ENCODE measurements at places on chromosomes 2 and 18. TPM values are rescaled to one million over a fixed set of nuclear protein-coding genes. Genes with fewer than 3 reads are reported as not detected.
A peak's percentile ranks its signal among the peaks of the same experiment; 100 is the strongest.

GRCh38 chr18:48893608-48894600, 56.9 kb downstream of the SMAD7 start:
- H3K4me3 ChIP-seq, result no peak overlapping the region
- no peaks in the 10 kb centered on the region for H3K36me3 ChIP-seq
- DNase-seq, result no peak
- H3K27ac ChIP-seq, result no peak overlapping the region

- H3K27ac ChIP-seq, result no peak overlapping the region
- H3K4me3 ChIP-seq, result no peak overlapping the region
- no peaks in the 10 kb centered on the region for H3K4me1 ChIP-seq
- H3K27me3 ChIP-seq, result peaks cover 9% of the 10 kb centered on the region
- H3K36me3 ChIP-seq, result no peaks in the 10 kb centered on the region
These were observed 14.8 kb downstream of the TWIST2 start for GRCh38 chr2:238862701-238863100.

DNA sequence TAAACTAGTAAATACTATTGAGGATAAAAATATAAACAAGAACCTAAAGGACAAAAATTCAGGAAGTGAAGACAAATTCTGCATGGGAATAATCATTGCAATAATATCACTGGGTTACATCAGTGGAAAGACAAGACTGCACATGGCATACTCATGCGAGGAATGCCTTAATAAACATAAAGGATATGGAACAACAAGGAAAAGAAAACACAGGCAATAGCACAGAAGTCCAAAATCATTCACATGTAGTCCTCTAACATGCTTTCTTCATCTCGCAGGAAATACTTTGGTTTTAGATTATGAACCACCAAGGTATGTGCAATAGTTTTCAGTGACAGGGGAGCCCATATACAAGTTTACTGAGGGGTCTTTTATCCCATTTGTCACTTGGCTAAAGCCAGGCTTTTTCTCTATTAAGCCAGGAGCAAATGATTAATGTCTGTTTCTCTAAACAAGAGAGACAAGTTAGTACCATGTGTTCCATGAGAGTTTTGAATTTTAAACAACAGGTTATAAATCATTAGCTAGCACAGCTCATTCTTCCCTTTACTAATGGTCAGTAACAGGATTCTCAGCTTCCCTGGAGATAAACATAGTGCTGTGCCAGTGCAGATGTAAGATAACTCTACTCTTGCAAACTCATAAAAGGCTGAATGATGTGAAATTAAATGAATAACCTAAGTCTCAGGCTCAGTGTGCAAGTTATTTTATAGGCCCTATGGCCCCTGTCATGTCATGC, 353.6 kb upstream of the FSIP2 start:
- no peak overlapping the region for H3K4me3 ChIP-seq
- DNase-seq, result no peak
- H3K27ac ChIP-seq, result no peak overlapping the region
- H3K27me3 ChIP-seq, result no peaks in the 10 kb centered on the region
- no peaks in the 10 kb centered on the region for H3K36me3 ChIP-seq

DNA sequence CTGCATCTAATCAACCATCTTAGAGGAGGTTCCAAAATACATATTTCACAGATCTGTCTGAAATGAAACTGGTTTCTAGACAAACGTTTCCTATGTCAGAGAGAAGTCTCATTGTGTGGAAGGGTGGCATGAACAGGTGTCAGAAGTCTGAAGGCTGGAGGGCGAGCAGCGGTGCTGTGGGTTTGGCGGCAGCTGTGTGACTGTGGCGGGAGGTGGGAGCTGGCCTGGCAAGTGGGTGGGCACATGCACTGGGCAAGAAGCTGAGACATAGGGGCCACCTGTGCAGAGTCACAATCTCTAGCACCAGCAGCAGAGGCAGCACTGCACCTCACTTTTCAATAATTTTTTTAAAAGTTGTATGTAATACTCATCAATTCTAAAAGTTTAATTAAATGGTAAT, 346.3 kb downstream of the DSC3 start:
- H3K27ac ChIP-seq, result no peak overlapping the region
- H3K4me3 ChIP-seq, result no peak overlapping the region
- H3K4me1 ChIP-seq, result no peaks in the 10 kb centered on the region
- no peaks in the 10 kb centered on the region for H3K27me3 ChIP-seq

DNA sequence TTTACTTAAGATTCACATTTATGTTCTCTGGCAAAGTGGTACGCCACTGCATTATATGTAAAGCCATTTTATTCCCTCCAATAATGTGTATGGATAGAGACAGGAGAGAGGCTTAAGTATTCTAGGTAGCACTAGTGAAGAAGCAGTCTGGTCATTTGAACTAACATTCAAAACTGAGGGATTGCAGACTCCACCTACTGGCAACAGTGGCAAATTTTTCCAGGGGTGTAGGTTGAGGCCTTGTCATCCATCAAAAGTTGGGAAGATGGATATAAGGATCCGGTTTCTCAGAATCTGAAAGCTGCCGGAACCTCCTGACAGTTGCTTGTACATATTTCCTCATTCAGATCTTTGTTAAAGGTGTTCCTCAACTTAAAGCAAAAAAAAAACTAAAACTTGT, 465.5 kb upstream of the FSHR start:
- H3K27me3 ChIP-seq, result no peaks in the 10 kb centered on the region
- H3K27ac ChIP-seq, result no peak overlapping the region
- no peak for DNase-seq
- H3K4me1 ChIP-seq, result no peaks in the 10 kb centered on the region
- H3K36me3 ChIP-seq, result no peaks in the 10 kb centered on the region
- no peak overlapping the region for H3K4me3 ChIP-seq

- no peak overlapping the region for H3K4me3 ChIP-seq
- H3K36me3 ChIP-seq, result no peaks in the 10 kb centered on the region
- H3K4me1 ChIP-seq, result no peaks in the 10 kb centered on the region
- no peak for DNase-seq
These were observed 20.2 kb upstream of the ADAM23 start for GRCh38 chr2:206423147-206423546.

DNA sequence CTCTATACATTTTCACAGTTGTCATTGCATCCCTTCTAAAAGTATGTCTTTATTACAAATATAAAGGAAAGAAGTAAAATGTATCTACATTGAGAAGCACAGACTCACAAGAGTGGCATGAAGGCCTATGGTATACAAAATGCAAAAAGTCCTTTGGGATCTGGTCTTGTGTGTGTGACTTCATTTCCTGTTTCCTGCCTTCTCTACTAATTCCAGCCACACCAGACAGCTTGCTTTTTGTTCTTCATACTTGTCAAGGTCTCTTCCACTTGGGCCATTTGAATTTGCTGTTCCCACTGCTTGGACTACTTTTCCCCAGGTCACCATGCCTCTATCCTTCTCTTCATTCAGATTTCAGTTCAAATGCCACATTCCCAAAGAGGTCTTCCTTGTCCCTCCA, 6.7 kb upstream of the PNO1 start:
- DNase-seq, result no peak
- H3K36me3 ChIP-seq, result no peaks in the 10 kb centered on the region
- H3K27me3 ChIP-seq, result no peaks in the 10 kb centered on the region
- no peak overlapping the region for H3K4me3 ChIP-seq

- peaks cover 7% of the 10 kb centered on the region for H3K4me1 ChIP-seq
- H3K27ac ChIP-seq, result peak overlapping the region; percentile 26
- no peaks in the 10 kb centered on the region for H3K27me3 ChIP-seq
- no peak for DNase-seq
- H3K4me3 ChIP-seq, result no peak overlapping the region
These were observed 414.2 kb downstream of the ZNF521 start for GRCh38 chr18:24937639-24938275.

DNA sequence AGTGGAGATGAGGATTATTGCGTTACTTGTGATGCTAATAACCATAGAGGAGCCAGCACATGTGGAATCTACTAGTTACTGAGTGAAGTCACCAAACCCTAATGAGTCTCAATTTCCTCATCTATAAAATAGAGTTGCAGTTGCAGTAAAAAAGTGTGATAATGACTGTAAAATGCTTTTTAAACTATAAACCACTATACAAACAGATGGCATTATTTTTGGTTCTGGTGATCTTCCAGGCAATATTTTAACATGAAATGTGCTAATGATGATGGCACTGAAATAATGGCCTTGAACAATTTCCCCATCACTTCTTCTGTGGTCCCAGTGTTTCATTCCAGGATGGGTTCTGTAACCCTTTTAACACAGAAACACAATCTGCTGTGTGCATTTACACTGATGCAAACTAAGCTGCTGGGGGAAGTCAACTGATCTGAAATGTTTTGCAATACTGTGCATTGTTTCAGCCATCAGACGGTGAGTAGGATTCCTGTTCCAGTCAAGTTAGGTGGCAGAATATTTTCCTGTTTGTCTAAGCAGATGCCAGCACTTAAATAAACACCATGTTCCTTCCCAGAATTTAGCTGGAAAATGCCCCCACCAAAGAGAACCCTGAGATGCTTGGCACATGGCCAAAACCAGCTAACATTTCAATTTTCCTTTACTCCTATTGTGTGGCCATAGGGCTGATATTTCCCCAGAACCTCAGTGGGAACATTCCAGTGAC, 52.6 kb downstream of the TACR1 start:
- peaks cover 9% of the 10 kb centered on the region for H3K27me3 ChIP-seq
- no peak overlapping the region for H3K4me3 ChIP-seq
- H3K27ac ChIP-seq, result no peak overlapping the region
- peaks cover 8% of the 10 kb centered on the region for H3K4me1 ChIP-seq

DNA sequence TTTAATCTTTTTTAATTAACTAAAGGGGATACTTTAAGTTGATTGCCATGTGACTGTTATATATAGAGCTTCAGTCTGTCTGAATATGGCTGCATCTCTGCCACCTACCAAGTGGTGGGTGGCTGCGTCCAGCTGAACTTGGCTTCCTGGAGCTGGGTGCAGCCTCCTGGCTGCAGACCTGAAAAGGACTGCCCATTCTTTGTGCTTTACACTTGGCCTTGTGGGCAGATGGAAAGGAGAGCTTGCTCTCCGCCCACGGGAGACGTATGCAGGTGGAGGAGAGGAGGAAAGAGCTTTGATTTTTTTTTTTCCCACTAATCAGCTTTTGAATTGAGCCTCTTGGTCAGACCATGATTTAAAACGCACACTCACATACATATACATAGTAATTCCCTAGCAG, 34.7 kb downstream of the NCK2 start:
- peak overlapping the region; percentile 88 for H3K27ac ChIP-seq
- no peaks in the 10 kb centered on the region for H3K27me3 ChIP-seq
- H3K4me1 ChIP-seq, result peaks cover 72% of the 10 kb centered on the region
- H3K4me3 ChIP-seq, result peak overlapping the region; percentile 69
- H3K36me3 ChIP-seq, result peaks cover 4% of the 10 kb centered on the region
- no peak for DNase-seq

Gene ASB18
- polyA plus RNA-seq, result not detected

Gene RAB17
- not detected for polyA plus RNA-seq

Gene ABCB11
- not detected for polyA plus RNA-seq
